MV-4-11 (cell line): ENCODE measurements at places on chromosomes 5 and 9.

DNA sequence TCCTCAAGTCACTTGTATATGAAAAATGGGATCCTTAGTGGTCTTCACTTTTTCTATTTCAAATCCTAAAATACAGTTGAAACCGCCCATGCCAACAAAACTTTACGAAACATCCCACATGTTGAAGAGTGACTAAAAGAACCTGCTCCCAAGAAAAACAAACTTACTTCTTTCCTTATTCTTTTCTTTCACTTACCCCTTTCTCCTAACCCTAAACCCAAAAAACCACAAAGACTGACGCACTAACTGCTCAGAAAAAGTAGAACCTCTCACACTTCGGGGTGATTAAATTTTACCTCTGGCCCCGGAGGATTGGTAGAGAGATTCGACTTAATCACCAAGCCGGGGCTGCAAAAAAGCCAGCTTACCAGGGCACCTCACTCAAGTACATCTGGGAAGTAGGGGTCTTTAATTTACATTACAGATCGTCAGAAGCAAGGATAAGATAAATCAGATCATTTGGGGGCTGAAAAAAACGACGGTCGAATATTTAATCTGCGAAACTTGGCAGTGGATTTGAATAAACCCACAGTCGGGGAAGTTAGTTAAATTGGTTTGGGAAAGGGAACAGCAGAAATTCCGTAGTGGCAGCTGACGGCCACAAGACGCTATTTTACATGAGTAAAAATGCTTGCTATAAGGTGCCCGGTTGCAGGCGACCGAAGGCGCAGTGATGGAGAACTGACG is 1.3 kb downstream of the CDO1 start:
- peak; percentile 46 for DNase-seq

DNA sequence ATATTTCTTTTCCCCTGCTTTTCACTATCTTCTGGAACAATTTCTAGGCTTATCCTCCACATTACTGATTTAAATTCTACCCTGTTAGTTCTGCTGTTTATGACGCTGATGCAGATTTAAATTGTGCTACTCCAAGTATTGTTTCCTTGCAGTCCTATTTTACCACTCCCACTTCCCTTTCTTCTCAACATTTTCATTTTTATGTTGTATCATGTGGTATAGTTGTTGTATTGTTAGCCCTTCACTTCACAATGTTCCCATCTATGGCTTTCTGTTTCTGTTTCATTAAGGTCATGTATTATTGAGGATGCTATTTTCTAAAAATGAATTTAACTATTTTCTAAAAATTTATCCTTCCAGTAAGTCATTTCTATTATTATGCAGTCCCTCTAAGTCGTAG is 254.4 kb downstream of the NDUFS4 start:
- DNase-seq = peak; percentile 11

GRCh38 chr5:135921388-135921787 is 25.7 kb upstream of the IL9 start:
- peak; percentile 14 for DNase-seq

DNA sequence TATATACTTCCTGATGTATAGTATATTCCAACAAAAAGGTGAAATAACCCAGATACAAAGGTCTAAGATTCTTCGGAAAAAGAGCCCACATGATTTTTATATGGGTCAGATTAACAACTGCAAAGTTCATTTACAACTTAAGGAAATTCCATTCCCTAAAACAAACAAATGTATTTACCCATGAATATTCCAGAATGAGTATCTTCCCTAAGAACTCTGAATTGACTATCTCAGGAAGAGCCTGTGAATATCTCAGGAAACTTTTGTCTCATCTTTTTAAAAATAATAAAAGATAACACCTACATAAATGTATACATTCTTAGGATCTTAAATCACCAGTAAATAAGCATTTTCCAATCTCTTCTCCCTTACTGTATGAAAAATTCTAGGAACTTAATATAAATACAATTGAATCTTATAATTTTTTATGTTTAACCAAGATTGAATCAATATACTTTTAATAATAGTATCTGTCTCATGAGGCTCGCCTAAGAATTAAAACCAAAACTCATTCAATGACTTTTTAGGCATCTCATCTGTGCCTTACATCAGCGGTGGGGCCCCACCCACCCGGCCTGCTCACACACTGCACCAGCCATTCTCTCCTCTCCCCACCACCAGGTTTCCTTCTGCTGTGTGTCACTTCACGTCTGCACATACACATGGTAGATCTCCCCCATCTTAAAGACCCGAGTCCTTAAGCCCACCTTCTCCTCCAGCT is 78.1 kb downstream of the RAPGEF1 start:
- DNase-seq = no peak

DNA sequence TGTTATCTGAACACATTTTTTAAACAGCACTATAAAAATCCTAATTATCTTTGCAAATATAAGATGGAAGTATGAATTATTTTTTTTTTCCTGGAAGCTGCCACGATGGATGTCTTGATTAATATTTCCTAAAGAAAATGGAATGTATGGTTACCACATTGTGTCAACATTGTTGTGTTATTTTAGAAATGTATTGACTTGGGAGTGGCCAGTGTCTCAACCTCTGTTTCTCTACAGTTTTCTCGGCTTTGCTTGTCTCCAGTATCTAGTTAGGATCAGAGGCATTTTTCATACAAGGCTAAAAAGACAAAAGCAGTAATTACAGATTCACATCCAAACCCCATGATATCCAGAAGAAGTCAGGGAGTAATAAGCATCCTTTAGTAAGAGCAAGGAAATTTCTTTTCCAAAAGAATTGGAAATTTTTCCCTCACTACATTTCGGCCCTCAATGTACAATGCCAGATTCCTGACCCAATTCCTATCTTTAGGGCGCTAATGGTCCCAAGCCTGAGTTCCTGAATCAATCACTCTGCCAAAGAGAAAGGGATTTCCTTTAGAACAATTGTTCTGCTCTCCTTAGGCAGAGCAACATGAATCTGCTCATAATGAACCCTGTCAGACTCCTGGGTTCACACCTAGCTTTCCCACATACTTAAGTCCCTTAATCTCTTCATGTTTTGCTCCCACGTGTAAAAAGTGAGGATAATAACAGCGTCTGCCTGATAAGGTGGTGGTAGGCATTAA is 111.7 kb downstream of the EDIL3 start:
- no peak for DNase-seq

DNA sequence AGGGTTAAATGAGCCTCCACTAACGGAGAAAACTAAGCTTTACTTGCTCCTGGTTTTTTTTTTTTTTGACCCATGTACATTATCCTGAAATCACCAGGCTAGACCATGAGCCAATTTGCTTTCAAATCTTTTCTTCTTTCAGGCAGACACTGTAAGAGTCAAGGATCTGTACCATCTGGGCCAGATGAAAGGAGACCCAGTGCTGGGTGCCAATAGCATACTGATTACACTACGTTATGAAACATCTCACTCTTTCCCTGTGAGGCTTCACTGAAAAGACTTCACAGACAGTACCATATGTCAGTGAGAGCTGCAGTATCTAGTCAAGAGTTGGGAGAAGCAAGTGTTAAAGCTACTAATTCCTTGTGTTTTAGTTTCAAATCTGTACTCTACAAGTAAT is 161.2 kb upstream of the PTPRD start:
- DNase-seq = no peak

DNA sequence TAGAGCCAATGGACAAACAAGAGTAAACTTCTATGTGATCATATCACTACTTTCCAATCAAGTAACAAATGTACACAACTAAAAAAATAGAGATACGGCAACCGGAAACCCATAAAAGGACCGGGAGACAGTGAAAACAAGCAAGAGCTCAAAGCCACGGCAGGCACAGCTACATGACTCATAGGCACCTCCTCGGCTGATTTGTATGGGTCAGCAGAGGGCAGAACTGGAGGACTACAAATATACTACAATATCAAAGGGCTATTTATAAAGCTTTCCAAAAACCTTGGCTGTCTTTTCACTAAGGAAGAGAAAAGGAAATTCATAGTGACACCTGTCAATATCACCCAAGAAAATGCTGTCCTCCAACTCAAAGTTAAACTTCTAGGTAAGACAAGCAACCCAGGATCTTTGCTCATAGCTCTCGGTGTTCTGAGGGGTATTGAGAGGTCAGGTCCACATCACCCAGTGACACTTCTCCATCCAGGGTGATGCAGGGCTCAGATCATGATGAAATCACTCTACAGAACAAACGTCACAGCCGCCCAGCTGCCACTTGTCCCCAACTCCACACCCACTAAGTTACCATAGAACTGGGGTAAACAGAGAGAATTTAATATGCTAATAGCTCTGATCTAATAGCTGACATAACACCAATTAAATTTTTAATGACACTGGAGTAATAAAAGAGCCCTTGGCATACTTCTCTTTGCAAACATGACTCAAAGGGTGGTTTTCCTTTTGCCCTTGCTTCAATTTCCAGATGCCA is 41.3 kb downstream of the PFDN1 start:
- DNase-seq = peak; percentile 75

GRCh38 chr5:132008163-132008473 is 3.3 kb downstream of the ACSL6 start:
- no peak for DNase-seq

DNA sequence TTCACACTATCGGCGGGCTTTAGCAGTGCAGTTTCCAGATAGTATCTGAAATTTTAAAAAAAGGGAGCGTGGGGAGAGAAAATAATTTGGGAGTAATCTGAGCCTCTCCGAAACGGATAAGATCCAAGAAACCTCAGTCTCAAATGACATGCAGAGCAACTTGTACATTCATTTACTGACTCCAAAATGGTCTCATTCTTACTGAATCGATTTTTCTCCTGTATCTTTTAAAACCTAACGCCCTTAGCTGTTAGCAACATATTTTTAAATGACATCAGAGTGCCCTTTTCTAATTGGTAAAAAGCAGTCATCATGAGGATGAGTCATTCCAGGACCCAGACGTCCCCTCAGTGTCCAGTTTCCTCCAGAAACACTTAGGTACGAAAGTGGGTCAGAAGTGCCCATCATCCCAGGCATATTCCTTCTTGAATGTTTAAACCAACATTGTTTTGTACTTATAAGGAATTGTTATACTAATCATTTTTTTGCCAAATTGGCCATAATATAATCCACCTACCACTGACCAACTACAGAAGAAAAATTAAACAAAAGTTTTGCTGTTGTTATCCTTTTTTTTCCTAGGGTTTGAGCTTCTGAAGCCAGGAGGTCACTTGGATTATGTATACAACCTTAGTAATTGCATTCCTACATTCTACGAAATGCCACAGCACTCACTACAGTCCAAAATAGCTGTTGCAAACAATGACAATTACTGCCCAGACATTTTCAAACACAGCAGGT is 354.4 kb downstream of the ADAMTS6 start:
- no peak for DNase-seq

DNA sequence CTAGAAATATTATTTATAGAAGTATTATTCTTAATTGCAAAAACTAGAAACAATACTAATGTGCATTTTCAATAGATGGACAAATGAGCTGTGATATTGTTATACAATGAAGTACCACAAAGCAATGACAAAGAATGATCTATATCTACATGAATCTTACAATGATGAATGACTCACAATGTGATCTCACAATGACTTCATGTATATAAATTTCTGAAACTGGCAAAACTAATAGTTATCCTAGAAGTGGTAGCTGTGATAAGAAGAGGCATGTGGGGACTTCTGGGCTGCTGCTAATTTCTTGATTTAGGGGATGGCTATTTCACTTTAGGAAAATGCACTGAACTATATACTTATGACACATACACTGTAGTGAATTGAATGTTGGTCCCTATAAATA is 396.0 kb upstream of the ZNF608 start:
- DNase-seq = no peak

DNA sequence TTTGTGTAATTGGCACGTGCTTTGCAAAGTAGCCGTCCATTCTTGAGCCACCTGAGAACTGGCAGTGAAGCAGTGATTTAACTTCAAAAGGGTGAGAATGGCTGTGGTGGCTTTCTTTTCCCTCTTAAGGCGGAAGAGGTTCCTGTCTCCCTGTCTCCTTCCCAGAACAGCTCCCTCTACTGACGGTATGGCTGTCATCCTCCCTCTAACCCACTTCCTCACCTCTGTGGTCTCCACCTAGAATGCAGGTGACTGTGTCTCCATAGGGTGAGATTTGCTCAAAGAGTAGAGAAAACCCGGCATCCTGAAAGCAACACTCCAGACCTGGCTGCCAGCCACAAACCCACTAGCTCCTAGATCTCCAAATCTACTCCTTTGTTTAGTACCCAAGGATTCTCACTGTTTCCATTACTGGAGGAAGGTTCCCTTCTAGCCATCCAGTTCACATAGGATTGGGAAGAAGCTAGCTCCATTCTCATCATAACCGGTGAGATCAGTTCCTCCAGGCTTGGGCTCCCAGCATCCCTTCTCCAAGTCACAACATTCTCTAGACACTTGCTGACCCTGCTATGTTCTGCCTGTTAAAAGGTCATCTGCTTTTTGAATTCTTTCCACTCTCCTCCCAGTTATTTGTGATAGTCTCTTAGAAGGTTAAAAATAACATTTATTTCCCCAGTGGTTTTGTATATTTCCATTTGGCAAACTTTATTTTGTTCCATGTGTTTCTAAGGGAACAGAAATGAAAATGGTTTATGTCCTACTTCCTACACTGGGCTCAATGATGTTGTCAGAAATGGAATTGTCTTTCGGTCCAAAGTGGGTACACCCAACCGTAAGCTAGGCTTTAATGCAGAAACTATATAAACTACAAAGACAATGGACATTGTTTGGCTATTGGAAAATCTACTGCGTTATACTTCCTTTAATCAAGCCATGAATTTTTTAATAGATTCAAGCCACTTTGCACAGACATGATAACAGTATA is 269.4 kb downstream of the CWC27 start:
- DNase-seq = no peak

DNA sequence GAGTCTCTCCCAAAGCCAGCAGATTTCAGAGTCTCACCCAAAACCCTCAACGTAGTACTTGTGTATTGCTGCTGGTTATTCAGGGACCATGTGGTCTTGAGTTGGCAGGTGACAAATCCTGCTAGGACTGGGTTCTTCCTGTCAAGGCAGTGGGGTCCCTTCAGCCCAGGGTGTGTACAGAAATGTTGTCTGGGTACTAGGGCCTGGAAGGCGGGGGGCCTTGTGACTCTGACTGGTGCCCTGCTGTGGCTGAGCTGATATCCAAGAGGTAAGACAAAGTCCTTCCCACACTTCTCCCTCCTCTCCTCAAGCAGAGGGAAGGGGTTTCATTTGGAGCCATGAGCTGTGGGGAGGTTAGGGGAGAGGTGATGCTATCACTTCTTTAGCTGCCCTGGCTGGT is 58.8 kb downstream of the GABRA6 start:
- DNase-seq = no peak

GRCh38 chr9:121246821-121247561 is 21.0 kb upstream of the GSN start:
- DNase-seq = peak; percentile 78

GRCh38 chr9:20264896-20265295 is 357.4 kb downstream of the MLLT3 start:
- no peak for DNase-seq

- no peak for DNase-seq
These were observed 9.9 kb upstream of the PRR16 start for GRCh38 chr5:120454094-120454798.

DNA sequence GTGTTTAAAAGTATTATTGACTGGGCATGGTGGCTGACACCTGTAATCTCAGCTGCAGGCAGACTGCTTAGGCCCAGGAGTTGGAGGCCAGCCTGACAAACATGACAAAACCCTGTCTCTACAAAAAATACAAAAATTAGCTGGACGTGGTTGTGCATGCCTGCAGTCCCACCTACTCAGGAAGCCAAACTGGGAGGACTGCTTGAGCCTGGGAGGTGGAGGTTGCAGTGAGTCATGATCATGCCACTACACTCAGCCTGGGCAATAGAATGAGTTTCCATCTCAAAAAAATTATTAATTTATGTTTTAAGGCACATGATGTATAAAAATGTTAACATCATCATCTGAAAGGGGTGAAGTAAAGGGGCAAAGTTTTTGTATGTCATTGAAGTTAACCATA is 49.7 kb upstream of the FNIP1 start:
- DNase-seq = no peak

- no peak for DNase-seq
These were observed 427 bp downstream of the SERINC5 start for GRCh38 chr5:80255431-80255810.
